CD4-positive, CD25-positive, alpha-beta regulatory T cell (primary cell): ENCODE measurements at places on chromosomes 5 and 9.
A peak's percentile ranks its signal among the peaks of the same experiment; 100 is the strongest.

GRCh38 chr5:1484730-1485578 is 38.8 kb downstream of the LPCAT1 start:
- DNase-seq: no peak

- no peak for DNase-seq
Observed at GRCh38 chr5:3596857-3597166, 1.2 kb downstream of the IRX1 start.

DNA sequence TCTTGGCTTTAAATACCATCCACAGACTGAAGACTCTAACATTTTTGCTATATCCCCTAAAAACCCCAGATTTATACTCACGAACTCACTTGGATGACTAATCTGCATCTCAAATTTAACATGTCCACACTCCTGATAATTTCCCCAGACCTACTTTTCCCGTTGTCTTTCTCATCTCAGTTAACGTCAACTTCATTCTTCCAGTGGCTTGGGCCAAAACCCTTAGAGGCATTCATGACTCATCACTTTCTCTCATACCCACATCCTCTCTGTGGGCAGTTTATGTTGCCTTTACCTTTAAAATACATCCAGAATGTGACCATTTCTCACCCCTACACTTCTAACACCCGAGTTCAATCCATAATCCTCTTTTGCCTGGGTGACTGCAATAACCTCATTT is 96.7 kb downstream of the EDIL3 start:
- DNase-seq: no peak

DNA sequence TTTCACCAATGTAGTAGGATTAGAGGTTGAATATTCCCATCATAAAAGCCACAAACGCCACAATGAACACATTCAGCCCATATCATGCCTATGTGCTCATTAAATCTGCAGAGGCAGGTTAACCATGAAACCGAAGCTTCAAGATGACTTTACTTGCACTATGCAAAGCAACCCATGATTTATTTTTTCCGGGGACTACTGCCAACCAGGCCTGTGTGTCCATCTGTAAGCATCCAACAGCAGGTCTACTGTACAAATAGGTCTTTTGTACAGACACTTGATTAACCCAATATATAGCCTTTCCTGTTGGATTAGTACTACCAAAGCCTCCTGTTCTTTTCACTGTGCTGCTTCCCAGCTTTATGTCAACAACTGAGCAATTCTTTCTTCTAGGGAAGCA is 104.9 kb upstream of the CDH10 start:
- no peak for DNase-seq

DNA sequence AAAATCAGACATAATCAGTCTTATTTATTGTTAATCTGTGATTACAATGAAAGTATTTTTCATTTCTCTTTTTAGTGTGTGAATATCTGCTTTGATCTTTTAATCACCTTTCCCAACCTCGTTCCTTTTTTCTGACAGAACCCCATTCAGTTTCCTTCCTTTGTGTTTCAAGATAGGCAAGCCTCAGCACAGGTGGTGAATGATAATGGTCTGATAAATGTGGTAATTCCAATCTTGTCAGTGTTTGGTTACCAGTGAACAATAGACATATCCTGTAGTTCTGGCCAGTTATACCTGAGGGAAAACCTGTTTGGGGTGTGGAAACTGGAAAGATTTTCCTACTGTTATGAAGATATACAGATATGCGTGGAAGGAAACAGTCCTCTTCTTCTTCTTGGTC is 13.5 kb downstream of the STX17 start:
- no peak for DNase-seq

GRCh38 chr5:114407783-114408182 is 45.9 kb downstream of the KCNN2 start:
- DNase-seq: no peak

- no peak for DNase-seq
Observed at GRCh38 chr5:166938071-166938470, 1353.4 kb upstream of the WWC1 start.

DNA sequence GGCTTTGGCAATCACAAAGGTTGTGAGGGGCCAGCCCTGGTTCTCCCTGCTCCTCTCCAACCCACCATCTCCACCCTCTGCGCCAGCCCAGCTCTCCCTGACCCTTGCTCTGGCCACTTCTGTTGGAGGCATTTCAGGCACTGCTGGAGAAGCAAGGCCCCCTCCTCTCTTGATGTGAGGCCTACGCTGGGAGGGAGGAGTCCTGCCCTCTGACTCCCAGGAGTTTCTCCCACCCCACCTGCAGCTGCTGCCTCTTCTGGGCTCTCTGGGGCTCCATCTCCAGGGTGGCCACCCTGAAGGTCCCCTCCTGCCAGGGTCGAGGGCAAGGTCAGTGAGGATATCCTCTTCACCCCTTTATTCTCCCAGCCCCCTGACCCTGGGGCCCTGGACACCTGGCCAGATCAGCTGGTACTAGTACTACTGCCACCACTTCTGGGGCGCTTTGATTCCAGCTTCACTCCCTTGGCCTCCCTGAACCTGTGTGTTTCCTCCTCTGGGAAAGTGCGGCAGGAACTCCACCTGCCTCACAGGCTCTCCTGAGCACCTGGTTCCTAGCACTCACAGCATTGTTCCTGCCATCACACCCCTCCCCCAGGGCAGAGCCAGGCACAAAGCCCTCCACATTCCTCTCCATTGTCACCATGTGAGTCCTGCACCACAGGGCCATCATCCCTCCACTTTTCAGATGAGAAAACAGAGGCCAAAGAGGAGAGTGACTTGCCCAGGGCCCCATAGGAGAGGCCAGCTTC is 23.8 kb upstream of the TDRD7 start:
- DNase-seq: no peak

DNA sequence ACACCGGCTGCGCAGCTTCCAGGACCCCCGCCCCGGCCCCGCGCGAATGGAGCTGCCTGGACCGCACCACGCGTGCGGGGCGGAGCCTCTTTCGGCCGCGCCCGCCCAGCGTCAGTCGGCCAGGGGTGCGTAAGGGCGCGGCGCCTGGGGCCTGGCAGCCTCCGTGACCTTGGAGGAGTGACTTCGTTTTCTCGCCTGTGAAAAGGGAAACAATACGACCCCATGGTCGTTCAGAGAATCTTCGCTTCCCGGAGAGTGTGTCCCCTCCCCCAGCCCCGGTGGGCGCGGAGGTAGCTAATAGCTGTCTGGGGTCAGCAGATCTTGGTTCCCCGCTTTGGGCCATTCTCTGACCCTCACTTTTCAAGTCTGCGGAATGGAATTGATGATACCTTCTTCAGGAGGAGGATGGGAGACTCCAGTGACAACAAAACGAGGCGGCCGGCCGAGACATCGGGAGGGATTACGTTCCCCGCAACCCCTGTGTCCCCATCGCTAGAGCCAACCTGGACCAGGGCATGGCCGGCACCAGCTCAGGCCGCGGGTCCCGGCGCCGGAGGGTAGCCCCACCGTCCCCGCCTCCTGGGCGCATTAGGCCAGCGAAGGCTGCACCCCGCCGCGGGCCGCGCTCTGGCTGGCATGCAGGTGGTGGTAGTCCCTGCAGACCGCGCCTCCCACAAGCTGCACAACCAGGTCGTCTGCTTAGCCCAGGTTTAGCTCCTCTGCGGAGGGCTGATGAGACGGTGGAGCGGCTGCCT is 5.5 kb upstream of the CDHR2 start:
- peak; percentile 66 for DNase-seq

DNA sequence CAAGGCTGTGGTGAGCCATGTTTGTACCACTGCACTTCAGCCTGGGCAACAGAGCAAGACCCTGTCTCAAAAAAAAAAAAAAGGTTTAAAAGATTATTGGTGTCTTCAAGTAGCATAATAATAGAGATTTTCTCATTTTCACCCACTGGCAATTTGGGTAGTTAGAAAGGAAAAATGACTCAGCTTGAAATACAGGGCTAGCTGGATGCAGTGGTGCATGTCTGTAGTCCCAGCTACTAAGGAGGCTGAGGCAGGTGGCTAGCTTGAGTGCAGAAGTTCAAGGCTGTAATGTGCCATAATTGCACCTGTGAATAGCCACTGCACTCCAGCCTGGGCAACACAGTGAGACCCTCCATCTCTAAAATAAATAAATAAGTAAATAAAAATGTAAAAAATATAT is 111.1 kb downstream of the ARRDC3 start:
- DNase-seq: no peak

DNA sequence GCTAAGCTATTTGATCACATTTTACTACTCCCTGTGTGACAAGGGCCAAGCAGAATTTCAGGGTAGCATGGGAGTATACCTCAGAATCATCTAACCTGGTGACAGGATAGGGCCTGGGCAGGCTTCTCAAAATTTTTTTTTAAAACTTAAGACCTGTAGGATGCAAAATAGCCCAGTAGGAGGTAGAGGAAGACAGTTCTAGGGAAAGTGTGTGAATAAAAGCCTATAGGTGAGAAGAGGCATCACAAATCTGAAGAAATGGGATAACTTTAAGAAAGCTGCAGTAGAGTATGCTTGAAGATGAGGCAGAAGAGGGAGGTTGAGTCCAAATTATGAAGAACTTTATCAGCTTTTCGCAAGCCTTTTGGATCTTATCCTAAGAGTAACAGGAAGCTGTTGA is 32.3 kb downstream of the CNTRL start:
- DNase-seq: peak; percentile 62

GRCh38 chr9:9893837-9894236 is 719.0 kb downstream of the PTPRD start:
- DNase-seq: no peak
